ENCODE measurements at places on chromosomes 12 and 14.

DNA sequence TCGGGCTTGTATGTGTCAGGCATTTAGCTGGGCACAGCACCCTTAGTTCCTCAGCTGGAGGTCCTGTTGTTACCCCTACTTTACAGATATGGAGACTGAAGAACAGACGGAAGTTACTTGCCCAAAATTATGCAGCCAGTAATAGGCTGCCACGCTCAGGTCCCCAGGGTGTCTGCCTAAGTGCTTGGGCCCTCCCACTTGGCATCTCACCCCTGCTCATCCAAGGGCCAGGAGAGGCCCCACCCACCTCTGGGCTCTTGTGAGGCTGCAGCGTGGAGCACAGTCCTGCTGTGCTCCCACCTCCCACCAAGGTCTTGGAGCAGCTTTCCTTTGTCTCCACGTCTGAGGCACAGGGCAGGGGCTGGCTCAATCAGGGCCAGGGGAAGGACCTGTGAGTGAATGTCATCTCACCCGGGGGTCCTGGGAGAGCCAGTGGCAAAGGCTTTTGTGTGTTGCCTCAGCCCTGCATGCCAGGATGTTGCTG, 64.6 kb downstream of the BEGAIN start:
- no peak for DNase-seq

- no peak for DNase-seq
Measured at GRCh38 chr12:6370576-6370935, 4.8 kb downstream of the SCNN1A start.

GRCh38 chr14:71659159-71659558, 273.1 kb upstream of the RGS6 start:
- no peak for DNase-seq

GRCh38 chr14:55071870-55072640, 20.6 kb downstream of the MAPK1IP1L start:
- DNase-seq: peak; percentile 6

- DNase-seq: no peak
Measured at GRCh38 chr12:68115281-68115680, 44.3 kb downstream of the IFNG start.

DNA sequence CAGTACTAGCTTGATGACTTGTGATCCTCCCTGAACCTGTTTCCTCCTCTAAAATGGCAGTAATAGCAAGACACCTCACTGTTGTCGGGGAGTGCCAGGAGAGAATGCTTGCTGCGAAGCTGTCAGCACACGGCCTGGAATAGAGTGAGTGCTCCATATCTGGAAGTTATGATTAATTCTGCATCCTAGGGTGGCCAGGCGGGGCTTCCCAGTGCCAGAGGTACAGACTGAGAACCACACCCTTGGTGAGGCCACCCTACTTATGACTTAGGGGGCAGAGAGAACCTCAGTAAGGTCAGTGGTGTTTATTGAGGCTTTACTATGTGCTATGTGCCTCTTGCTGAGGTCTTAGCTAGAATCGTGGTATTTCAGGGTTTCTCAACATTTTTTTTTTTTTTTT, 20.1 kb downstream of the MORN3 start:
- no peak for DNase-seq

DNA sequence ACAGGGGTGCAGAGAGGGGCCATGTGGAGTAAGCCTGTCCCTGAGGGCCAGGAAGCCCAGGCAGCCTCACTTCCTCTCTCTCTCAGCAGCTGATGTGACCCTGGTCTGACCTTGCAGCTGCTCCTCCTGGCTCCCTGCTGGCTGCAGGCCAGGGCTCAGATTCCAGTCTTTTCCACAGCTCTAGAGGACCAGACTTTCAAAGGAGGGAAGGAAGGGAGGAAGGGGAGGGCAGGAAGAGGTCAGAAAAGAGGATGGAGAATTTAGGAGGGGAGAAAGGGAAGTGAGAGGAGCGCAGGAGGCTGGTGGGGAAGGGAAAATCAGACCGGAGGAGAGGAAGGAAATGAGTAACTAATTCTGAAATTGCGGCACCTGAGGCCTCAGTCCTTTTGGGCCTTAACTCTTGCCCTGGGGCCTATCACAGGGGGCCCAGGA, 40.9 kb upstream of the VASH1 start:
- DNase-seq: no peak

GRCh38 chr12:2924019-2924418, 33.3 kb downstream of the TULP3 start:
- DNase-seq: no peak

DNA sequence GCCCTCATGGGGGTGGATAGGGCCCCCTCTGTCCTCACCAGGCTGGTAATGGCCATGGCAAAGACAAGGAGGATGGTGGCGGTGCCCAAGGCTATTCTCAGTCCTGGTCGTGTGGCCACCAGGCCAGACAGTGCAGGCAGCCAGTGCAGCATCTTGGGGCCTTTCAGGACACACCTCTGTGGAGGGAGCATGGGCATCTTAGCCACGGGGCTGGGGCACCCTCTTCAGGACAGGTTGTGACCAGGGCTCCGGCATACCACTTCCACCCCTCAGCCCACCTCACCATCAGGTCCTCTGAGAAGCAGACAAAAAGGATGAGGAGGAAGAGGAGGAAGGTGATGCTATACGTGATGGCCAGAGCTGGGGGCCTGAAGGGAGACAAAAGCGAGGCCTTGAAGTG, 10.8 kb downstream of the ADCY4 start:
- no peak for DNase-seq

- no peak for DNase-seq
Measured at GRCh38 chr12:46445093-46445492, 72.5 kb upstream of the SLC38A2 start.

DNA sequence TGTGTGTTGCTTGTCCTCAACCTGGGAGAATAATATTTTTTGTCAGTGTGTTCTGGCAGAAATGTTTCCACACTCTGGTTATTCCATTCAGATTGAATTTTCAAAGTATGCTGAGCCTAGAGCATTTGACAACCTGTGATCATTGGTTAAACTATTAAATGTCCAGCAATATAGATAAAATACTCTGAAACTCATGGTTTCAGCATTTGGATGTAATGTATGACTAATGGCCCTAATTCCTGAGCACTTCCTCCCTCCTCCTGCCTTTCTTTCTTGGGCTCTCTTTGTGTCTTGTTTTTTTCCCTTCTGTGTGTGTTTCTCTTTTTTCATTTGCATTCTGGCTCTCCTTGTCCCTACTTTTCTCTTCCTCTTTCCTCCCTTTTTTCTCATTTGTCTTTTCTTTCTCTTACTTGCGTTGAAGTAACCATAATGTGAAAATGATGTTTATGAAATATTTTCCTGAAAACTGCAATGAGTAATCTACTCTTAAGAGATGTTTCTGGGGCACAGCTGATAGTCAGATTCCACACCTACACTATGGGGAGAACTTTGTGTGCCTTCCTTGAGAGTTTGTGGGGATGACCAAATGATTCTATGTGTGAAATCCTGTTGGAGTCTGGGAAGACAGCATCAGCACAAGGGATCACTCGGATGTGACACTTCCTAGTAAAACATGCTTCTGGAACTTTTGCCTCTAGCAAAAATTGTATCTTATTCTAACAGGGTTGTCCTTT, 74.6 kb downstream of the FRMD6 start:
- DNase-seq: no peak

GRCh38 chr14:99579903-99580571, 24.0 kb downstream of the CCDC85C start:
- DNase-seq: no peak

DNA sequence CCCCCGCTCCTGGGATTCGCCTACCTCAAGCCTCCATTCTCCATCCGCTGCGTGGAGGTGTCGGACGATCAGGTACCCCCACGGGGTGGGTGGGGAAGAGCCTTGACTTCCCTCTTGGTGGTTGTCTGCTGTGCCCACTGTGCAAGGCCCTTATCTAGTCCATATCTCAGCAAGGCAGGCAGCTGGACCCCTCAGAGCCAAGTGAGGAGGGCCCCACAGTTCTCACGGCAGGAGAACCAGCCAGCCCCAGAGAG, 39.9 kb downstream of the MMAB start:
- DNase-seq: no peak

DNA sequence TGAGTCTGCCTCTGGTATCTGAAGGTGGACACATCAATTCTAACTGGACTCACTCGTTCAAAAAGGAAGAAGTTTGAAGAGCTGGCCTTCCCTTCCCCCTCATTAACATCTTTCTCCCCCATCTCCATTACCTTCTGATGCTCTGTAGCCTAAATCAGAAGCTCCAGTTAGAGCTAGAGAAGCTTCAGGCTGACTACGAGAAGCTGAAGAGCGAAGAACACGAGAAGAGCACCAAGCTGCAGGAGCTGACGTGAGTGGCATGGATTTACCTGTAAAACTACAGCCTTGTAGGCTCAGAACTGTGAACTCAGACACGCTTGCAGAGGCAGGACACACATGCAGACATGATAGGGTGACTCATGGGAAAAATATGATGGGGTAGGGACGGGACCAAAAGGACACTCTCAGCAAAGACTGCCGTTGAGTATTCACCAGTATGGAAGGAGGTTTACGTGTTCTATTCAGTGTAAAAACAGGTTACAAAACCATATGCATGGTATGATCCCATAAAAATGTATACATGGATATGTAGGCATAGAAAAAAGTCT, 14.3 kb upstream of the PIP4K2C start:
- DNase-seq: no peak

DNA sequence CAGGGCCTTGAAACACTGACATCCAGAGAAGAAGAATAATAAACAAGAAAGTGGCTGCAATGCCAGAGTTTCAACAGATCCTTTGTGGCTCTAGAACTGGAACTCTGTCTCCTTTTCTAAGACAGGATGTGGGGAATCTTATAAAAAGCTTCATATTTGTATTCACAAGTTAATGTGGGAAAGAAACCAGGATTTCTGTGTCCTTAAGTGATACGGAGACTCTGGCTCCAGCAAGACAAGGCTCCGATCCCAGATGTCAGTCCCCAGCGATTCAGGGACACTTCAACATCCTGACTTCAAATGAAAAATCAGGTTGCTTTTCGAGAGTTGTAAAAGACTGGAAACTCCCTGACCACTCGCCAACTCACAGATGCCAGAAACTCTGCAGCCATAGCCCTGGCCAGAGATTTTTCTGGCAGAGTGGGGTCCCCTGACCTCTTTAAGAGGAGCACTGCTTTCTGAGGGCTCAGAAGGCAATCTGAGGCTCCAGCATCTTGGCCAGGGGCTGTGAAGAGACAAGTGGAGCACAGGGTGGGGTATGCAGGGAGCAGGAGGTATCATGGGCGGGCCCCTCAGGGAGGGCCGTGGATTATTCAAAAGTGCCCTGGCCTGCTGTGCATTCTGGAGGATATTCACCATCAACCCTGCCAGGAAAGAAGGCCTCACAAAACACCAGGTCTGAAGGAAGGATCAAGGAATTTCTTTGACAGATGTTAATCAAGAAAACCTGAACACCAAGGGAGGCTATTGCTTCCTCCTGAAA, 53.3 kb downstream of the TMX1 start:
- no peak for DNase-seq

DNA sequence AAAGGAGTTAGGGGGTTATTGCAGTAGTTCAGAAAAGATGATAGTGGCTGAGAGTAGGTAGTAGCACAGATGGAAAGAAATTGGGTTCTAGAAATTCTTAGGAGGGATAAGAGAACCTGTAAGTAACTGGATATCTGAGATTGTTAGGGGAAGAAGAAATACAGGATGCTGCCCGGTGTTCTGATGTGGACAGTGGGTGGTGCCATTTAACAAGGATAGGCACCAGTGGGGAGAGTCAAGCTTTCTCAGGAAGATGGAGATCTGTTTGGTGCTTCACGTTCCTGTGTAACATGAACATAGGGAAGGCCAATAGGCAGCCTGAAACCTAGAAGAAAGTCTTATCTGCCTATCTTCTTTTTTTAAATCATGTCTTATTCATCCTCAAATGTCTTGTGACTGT, 245.9 kb downstream of the NPAS3 start:
- DNase-seq: no peak

GRCh38 chr14:100581228-100582145, 5.7 kb downstream of the BEGAIN start:
- no peak for DNase-seq

DNA sequence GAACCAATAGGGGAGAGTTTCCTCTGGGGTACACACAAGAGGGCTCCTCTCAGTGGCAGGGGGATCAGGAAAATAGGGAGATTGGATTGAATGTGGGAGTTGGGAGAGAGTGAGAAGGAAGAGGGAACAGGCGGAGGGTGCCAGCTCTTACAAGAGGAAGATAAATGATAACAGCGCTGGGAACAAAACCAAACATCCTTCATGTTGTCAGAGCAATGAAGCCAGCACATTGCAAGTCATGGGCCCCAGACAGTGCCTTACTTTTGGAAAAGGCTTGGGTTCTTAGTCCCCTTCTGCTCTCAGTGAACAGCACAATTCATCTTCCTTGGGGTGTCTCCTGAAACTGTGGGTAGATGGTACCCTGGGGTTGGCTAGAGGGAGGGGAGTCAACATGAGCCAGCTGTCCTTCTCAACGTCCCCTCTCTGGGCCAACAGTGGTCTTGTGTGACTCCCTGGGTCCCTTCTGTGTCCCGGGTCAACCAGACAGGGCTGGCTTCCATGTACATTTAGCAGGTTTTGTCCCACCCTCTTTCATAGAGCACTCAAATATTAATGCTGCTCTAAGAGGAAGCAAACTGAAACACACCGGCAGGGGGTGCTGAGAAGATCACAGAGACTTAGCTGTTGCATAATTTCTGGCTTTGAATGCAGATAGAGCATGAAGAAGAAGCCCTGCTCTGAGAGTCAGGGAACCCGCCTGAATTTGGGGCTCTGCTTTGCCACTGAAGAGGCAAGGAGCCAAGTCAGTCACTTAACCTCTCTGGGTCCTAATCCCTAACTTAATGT, 138.5 kb downstream of the ESRRB start:
- DNase-seq: no peak

GRCh38 chr12:131720241-131720640, 9.4 kb downstream of the SFSWAP start:
- DNase-seq: no peak

DNA sequence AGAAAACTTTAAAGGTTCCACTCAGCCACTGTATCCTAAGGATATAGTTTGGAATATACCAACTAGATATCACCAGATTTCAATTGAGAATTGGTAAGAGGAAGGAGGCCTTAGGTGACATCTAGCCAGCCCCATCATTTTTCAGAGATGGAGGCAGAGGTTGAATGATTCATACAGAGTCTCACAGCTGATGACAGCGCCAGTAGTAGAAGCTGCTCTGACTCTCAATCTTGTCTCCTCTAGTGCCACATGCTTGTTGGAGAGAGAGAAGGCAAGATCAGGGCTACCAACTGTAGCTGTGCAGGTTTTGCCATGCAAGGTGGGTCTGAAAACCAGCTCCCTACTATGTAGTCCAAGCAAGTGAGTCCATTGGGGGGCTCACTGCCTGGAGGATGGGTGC, 6.1 kb downstream of the FRMD6 start:
- no peak for DNase-seq

DNA sequence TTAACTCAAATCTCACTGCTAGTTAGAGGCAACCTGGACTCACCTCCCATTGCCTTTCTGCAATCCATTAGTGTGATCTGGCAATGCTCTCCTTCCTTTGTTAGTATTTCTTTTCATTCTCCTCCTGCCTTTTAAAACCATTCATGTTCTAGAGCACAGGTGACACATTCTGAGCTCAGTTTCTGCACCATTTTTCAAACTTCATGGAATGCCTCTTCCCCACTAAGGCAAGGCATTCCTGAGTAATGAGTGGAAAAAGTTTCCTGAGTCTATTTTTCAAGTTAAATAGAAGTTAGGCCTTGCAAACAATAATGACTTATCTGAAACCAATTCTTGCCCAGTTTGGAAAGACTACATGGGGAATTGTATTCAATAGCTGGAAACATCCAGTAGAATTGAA, 1001.8 kb downstream of the BCL11B start:
- DNase-seq: no peak

- DNase-seq: peak; percentile 77
Measured at GRCh38 chr12:2034633-2035430, 18.0 kb upstream of the CACNA1C start.

- no peak for DNase-seq
Measured at GRCh38 chr14:73744874-73745529, 30.8 kb upstream of the PNMA1 start.

Measured in stimulated activated CD8-positive, alpha-beta memory T cell treated with anti-CD3 and anti-CD28 coated beads, Interleukin-2, amount 100 ng/mL, for 1 hour (primary cell).